ENCODE measurements at places on chromosomes 1 and 21.

- no peak for DNase-seq
Measured at GRCh38 chr21:46097336-46098293, at the start of gene COL6A2. Gene COL6A2 (plus strand): TSS chr21:46098112.

DNA sequence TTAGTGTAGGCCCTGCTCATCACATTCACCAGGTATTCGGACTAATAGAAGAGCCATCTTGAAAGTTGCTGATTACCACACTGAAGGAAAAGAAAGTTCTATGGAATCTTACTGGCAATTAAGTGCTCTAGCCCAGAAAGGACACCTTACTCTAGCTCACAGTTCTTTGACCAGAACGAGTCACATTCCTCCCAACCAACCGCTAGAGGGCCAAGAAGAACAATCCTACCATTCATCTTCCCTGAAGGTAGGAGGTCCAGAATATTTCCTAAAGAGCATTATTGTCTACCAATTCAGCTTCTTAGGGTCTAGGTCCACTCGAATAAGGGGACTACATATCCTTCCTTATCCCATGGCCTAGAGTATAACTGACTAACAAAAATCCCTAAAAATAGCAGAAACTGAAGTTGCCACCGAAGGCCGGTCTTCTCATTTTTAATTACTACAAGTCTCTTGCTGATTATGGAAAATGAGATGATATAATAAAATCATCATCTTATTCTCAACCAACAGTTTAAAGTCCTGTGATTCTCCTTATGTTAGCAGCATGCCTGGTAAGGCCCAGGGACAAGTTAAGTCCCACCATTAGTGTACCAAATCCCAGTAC is 2.7 kb upstream of the FMO1 start:
- no peak for DNase-seq

GRCh38 chr1:171313319-171313834 is 606 bp upstream of the FMO4 start:
- DNase-seq, result no peak

DNA sequence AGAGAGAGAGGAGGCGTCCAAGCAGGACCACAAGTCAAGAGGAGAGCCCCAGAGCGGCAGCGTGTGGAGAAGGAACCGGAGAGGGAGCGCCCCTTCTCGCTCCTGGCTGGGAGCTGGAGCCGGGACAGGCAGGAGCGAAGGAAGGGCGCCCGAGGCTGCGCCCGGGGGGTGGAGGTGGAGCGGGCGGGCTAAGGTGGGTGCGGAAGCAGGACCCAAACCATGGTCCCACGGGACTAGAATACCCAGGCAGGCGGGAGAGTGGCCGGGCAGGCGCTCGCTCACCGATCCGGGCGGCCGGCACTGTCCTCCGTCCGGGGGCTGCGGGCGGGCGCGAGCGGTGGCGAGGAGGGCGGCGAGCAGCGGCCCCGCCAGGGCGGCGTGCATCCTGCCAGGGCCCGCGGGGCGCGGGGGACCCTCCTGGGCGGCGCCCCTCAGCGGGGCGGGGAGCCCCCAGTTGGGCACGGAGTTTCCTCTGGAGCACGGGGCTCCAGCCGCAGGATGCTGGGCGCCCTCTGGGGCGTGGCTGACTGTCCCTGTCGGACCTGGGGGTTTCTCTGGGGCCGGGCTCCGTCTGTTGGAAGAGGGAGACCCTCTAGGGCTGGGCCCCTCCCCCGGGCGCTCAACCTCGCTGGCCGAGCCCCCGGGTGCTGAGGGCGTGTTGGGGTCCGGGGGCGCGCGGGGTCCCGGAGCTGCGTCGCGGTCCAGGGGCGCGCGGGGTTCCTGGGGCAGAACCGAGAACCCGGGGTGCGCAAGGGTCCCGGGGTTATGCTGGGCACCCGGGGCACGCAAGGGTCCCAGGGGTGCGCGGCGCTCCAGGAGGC is 569 bp downstream of the TRABD2B start:
- no peak for DNase-seq

DNA sequence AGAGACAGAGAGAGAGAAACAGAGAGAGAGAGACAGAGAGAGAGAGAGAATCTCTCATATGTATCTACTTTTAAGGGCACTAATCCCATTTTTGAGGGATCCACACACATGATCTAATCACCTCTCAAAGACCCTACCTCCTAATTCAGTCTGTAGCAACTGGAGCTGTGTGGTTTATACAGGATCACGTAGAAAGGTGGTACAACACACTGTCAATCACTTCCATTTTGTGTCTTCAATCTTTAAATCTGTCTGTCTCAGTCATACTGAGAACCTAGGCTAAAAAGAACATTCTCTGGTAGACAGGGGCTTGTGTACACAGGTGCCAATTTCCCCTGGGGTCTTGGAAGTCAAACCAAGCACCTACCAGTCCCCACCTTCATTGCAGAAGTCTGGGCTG is 229.9 kb downstream of the TGFB2 start:
- no peak for DNase-seq

- no peak for DNase-seq
Measured at GRCh38 chr21:43871487-43871886, 6.5 kb downstream of the AGPAT3 start.

DNA sequence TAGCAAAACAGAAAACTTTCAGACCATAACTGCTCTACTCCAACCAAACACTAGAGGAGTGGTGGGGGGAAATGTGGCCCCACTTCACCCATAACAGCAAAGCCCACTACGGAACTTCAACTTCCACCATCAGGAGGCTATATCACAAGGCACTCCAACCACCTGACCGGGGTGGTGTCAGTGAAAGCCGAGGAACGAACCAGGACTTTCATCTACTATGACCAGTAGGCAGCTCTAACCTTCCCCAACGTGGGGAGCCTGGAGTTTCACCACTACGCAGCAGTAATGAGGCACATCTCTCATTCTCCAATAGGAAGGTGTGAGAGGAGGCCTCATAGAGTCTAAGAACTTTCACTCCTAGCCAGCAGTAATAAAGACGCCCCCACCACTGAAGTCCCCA is 42.4 kb upstream of the ATP1B1 start:
- no peak for DNase-seq

GRCh38 chr1:182304218-182304617 is 87.4 kb downstream of the GLUL start:
- DNase-seq, result no peak

DNA sequence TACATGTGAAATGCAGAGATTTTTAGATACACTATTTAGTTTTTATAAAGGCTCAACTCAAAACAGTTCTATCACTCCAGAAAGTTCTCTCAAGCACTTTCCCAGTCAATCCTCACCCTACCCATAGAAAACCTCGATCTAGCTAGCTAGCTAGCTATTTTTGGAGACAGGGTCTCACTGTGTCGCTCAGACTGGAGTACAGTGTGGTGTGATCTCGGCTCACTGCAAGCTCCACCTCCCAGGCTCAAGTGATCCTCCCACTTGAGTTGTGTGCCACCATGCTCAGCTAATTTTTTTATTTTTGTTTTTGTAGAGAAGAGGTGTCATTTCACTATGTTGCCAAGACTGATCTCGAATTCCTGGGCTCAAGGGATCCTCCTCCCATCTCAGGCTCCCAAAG is 236.9 kb downstream of the RERE start:
- DNase-seq, result no peak

- DNase-seq, result no peak
Measured at GRCh38 chr1:93732514-93732913, 50.9 kb upstream of the BCAR3 start.

GRCh38 chr1:219460081-219460895 is 152.6 kb downstream of the ZC3H11B start:
- DNase-seq, result no peak

DNA sequence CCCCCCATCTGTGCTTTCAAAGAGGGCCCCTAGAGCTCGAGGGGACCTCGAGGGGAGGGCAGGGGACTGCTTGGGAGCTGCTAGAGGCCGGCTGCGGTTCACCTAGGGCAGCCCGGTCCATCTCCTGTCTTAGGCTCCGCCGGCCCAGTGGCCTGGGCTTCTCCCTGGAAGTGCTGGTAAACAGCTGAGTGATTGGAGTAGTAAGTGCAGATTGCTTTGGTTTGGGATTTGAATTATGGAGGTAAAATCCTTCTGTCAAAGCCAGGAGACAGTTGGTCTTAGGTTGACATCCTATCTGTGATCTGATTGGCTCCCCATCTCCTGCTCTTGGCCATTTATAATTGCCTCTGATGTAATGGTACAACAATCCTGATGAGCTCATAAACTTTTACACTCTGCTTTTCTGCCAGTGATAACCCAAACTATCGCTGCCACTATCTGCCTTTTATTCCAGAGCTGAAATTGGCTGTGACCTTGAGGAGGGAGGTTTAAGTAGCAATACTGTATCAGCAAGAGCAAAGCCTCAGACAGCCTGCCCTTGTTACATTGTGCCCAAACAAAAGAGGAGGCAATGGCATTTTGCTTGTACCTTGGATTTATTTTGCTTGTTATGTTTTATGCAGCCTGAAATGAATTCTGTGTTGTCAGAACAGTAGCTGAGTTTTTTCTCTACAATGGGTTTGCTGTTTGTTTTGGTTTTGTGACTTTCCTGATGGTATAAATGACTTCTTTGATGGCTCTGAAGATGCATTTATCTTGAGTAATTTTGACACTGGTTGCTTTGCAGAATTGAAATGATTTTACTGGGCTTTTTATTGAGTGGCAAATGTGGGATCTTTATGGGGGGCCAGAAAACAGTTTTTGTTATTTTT is 2.4 kb downstream of the ARID1A start:
- peak; percentile 65 for DNase-seq

DNA sequence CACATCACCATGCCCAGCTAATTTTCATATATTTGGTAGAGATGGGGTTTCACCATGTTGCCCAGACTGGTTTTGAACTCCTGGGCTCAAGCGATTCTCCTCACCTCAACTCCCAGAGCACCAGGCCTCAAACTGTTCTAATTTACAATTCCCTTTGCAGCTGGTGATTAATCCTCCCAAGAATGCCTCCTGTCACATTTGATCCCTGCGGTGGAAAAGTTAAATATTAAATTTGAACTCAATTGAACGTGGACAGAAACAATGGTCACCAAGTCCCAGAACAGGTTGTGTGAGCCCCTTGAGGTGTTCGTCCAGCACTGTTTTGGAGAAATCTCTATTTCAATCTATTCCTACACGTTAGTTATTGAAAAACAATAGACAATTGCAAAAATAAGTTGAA is 2.0 kb upstream of the ANKRD35 start:
- no peak for DNase-seq

DNA sequence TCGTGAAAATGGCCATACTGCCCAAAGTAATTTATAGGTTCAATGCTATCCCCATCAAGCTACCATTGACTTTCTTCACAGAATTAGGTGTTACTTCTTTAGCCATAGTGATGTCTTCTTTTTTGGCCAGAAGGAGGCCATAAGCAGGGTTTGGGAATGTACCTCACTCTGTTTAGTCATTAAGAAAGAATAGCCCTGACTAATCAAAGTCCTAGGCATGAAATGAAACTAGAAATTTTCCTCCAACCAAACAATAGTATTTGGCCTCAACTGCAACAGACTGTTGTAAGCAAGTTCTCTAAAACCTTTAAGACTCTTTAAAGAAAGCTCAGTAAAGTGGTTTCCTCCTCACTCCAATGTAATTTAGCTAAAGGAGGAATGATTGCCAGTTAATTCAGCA is 163.9 kb downstream of the AKT3 start:
- DNase-seq, result no peak

- DNase-seq, result no peak
Measured at GRCh38 chr1:69058454-69058853, 509.3 kb upstream of the LRRC7 start.
